ENCODE measurements at places on chromosomes 7 and 10.

DNA sequence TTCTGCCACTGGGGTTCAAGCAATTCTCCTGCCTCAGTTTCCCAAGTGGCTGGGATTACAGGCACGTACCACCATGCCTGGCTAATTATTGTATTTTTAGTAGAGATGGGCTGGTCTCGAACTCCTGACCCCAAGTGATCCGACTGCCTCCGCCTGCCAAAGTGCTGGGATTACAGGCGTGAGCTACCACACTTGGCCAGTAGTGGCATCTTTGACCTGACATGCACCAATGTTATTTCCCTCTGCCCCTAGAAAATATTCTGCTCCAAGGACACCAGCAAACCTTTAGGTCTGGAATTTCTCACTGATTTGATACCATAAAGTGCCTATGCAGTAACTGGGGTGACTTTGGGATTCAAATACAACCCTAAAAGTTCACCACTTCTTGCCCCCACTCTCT lies 179.4 kb downstream of the ARID5B start:
- no peak for DNase-seq

DNA sequence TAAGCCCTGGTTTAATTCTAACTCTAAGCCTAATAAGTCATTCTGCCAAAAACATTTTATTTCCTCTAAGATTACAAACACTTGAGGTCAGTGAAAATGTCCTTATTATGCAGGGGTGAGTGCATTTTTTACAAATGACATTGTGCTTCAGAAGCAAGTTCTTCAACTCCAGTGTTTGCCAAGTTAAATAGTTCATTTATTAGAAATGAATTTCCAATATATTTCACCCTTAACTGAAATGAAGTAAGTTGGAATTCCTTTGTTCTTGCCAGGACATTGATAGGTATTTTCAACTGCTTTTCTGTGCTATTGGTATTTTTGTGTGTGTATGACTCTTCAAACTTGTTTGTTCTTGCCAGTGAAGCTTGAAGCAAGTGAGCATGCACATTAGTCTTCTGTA lies 89.5 kb upstream of the CCDC6 start:
- DNase-seq = no peak

DNA sequence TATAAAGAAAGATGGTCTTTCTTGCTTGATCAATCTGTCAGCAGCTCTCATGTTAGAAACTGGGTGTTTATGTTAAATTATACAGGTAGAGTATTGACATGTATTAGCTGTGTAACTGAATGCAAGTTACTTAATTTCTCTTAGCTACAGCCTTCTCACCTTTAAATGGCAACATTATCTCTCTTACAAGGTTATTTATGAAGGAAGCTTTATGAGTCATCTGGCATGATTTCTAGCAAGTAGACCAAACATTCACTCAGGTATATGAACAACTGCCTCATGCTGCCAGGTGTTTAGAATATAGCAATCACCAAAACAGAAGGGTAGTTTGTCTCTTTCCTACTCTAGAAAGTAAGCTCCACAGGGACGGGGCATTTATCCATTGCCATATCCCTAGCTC lies 8.5 kb downstream of the ARL4A start:
- DNase-seq = no peak

DNA sequence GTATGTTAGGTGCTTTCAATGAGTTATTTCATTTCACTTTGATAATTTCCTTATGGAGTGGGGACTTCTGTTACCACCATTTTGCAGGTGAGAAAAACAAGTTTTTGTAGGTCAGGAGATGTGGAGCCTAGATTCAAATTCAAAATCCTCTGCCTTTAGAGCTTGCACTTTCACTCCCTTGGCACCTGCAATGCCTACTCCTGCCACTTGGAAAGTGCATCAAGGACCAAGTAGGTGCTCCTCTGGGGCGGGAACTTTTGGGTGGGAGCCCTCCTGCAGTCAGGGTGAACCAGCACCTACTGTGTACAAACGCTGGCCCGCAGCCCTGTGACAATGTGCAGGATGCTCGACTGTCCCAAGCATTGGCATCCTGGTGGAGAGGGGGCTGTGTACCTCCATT lies 199.0 kb downstream of the EMX2 start:
- DNase-seq = no peak

DNA sequence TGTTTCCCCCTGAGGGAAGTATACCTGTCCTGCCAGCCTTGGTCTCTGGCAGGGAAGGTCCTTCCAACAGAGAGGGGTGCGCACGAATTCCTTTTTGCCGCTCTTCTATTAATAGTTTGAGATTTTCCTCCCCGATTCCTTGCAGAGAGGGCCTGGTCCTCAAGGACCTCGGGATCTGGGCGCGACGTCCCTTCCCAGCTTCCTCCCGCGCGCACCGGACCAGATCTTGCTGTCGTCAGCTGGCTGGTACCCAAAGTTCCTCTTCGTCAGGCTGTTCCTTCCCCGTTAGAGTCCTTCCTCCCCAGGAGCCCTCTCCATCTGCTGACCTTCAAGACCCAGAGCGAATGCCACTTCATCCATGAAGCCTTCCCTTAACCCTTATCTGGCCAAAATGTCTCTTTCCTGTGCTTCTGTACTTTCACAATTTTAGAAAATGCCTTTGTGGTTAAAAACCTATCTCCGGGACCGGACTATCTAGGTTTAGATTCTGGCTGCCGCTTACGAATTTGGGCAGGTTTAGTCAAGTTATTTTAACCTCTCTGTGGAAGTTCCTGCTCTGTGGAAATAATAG lies 851 bp upstream of the GOT1 start:
- no peak for DNase-seq

DNA sequence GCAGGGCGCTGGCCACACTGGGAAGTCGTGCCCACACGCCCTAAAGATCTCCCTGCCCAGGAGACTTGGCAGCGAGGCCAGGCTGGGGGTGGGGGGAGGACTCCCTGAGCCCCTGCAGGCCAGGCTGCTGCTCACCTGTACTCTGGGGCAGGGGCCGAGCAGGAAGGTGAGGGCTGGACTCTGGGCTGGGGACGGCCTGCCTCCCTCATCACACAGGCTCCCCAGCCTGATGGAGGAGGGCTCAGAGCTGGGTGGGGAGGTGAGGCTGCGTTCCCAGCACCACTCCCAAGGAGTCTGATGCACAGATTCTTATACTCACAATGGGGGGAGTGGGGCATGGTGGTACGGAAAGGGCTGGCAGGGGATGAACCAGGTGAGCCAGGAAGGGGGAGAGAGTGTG lies 71.2 kb downstream of the ELFN1 start:
- no peak for DNase-seq

DNA sequence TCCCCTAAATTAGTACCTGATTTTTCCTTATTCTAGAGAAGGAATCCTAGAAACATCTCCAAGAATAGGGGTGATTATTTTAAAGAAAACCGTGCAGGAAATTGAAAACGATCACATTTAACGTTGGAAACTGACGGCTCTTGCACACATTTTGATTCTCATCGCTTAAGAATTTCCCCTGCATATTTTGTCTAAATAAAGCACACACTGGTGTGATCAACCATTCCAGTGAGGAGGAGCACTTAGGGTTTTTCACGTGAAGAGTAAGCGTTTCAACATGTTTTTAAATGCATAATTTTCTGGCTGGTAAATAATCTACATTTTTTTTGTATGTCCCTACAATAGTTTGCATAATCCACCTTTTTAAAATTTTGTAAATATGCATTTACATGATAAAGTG lies 229.7 kb upstream of the PFKP start:
- no peak for DNase-seq

GRCh38 chr10:96863922-96864543 lies 31.9 kb downstream of the LCOR start:
- DNase-seq = no peak

DNA sequence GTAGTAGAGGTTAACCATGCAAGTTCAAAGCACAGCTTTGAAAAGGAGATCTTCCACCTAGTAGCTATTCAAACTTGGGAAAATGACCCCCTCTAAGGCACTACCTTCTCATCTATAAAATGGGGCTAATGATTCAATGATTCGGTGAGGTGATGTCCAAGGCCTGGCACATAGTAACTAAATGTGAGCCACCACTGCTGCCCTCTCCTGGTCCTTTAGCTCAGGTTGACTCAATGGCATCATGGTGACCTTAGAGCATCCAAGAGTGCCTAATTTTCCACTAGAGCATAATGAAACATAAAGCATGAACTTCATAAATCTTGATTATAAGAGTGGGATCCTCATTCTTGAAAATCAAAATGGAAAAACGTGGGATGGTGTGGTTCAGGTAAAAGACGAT lies 16.3 kb upstream of the PLCE1 start:
- DNase-seq = no peak

GRCh38 chr7:5350600-5351385 lies 68.0 kb downstream of the SLC29A4 start:
- no peak for DNase-seq

DNA sequence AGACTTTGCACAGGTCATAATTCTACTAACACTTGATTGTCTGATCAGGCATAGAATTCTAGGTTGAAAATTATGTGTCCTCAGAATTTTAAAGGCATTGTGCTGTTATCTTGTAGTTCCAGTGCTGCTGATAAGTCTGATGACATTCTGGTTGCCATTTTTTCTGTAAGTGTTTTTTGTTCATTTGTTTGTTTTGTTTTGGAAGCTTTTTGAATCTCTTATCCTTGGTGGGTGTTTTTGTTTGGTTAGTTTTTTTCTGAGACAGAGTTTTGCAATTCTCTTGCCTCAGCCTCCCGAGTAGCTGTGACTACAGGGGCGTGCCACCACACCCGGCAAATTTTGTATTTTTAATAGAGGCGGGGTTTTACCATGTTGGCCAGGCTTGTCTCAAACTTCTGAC lies 178.9 kb downstream of the CCDC71L start:
- no peak for DNase-seq

GRCh38 chr7:153393666-153394065 lies 634.1 kb downstream of the ACTR3B start:
- DNase-seq = no peak

GRCh38 chr10:13401142-13401541 lies 53.0 kb upstream of the SEPHS1 start:
- DNase-seq = no peak

DNA sequence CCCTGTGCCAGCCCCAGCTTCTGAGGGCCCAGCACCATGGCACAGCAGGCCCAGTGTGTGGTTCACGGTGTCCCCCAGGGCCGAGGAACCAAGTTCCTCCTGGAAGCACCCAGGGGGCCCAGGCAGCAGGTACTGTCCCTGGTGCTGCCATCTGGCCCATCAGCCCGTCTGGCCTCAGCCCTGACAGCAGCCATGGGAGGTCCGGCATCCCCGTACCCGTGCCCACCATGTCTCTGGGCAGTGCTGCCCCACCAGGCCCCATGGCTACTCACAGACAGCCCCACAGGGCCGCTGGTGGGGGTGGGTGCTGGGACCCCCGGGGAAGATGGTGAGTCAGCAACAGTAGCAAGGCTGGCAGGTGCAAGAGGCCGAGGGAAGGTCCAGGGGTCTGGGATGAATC lies 32.8 kb downstream of the STK32C start:
- no peak for DNase-seq

Data from activated CD4-positive, alpha-beta T cell treated with anti-CD3 and anti-CD28 coated beads, Interleukin-2, amount 50 U/mL, for 4 hours (primary cell).